ENCODE measurements at places on chromosomes 5 and 9.

GRCh38 chr5:155080721-155081120 is 67.2 kb downstream of the KIF4B start:
- no peak for DNase-seq

DNA sequence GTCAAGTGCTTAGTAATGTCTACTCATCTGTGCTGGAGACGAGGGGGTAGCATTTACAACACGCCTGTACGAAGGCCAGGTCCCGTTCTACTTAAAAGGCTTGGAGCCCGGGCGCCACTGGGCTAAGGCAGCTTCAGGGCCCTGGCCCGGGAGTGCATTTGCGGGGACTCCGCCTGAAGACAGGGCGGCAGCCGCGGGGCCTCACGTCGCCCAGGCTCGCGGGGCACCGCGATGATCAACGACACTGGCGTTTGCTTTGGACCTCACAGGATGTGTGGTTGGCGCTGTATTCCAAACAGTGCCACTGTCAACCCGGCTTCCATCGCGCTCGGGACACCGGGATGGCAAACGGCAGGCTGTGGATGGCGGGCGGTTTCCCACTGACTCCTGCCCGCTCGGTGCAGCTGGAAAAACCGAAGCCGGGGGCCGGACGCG is 1.1 kb upstream of the TENT4A start:
- DNase-seq: peak; percentile 74

- no peak for DNase-seq
Measured at GRCh38 chr5:143041461-143041860, 271.3 kb downstream of the ARHGAP26 start.

DNA sequence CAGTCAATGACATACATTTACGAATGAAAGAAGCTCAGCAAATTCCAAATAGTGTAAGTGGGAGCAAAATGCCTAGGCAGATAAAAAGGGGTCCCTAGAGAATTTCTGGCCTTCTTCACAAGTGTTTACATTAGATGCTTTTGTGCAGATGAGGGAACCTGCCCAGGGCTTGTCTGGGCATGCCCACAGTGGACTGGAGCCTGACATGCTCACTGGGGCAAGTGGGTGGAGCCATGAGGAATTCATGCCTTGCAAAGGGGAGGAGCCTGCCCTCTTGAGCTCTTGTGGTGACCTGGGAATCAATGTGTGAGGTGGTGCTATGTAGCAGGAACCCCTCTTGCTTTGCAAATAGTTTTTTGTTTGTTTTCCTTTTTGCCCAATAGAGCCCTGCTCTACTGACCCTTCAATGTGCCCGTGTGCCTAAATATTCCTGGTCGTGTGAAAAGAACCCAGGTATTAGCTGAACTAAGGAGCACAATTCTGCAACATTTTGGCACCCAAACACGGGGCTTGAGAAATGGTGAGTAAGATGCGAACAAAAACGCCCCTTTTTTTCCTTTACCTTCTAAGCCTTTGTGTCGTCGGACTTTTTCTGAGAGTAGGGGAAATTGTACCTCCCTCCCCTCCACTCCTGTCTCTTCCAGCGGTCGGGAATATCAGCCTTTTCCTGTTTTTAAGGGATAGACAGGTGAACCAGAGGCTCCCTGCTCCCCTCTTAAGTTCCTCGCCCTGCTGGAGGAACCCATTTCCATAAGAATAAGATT is 433.8 kb upstream of the CDH9 start:
- DNase-seq: no peak

DNA sequence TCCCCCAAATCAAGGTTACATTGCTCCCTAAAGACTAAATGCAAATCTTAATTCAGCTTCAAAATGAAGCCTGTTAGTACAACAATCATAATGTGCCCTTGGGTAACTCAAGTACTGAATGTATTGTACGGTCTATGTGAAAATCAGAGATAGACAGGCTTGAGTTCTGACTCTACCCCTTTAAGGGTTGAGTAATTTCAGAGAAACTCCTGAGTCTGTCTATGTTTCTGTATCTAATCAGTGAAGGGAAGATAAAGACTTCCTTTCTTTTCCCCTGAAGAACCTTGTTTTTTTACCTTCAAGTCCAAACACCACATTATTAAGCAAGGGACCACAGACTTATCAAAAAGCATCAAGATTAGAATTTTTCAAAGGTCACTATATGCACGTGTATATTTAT is 108.2 kb downstream of the MPDZ start:
- DNase-seq: no peak

GRCh38 chr5:14806456-14806855 is 65.1 kb downstream of the ANKH start:
- no peak for DNase-seq

DNA sequence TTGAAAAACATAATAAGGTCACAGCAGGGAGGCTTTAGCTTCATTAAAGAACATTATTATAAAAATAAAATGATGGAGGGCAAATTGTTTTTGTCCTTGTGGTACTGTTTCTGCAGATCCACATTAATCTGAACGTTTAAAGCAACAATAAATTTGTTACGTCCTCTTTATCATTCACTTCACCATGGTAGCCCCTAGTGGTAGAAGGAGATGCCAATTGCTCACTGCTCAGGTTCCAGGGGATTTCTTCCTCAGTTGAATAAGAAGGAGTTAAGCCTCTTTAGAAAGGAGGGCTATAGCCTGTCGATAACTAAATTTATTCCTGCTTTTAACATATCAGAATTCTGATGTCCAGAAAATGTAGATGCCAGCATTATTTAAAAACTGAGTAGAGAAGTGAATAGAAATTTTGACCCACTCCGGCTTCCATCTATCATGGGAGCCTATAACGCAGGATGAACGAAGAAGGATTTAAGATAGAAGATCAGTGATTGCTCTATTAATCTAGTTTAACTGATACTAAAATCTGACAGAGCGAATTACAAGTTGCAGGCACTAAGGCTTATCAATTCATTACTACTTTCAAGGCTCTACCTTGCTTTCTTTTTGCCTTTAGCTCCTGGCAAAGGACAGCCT is 692.3 kb downstream of the PTPRD start:
- no peak for DNase-seq

DNA sequence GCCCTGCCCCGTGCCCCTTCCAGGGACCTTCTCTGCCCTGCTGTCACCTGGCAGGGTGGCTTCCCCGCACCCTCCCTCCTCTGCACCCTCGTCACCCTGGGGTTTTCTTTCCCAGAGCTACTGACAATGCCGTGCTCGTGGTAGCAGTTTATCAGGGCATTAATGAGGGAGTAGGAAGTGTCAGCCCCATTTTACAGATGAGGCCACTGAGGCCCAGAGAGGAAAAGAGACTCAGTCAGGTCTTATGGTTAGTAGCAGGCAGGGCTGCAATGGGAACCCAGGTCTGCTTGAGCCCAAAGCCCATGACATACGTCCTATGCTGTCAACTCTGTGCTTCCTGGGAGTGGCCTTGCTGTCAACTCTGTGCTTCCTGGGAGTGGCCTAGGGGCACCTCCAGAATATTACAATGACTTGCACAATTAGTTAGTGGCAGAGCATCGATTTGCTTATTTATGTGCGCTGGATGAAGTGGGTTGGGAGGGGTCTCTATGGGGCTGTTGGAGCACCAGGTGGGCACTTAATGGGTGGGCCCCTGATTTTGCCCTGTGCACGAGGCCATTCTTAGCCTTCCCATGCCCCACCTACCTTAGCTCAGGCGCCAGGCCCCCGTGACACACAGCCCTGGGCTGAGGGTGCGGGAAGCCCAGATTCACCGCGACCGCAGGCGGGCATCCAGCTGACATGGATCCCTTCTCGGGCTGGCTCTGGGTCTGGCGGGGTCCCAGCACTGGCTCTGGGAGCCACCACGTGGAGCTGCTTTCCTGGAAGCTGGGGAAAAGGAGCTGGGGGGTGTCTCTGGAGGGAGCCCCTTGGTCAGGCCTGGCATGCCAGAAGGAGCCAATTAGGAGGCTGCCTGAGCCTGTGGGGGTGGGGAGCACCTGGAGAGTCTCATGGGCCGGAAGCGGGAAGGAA is 82.0 kb upstream of the ORM1 start:
- no peak for DNase-seq

DNA sequence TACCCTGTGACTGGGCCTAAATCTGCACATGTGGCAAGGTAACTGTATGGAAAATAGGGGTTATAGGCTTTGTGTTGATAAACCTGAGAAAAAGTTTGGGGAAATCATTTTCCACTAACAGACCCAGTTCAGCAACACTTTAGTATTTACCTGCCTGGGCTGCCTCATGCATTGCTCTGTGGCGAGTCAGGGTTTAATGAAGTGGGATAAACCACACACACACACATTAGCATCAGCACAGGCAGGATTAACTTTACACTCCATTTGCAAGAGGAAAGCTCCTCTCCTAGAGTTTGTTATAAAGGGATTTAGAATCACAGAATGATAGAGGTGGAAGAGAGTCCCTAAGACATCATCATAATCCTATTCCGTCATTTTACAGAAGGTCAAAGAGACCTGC is 20.0 kb upstream of the ZCCHC7 start:
- no peak for DNase-seq

- DNase-seq: peak; percentile 16
Measured at GRCh38 chr5:1195916-1196315, 5.5 kb upstream of the SLC6A19 start.

GRCh38 chr5:130024006-130024405 is 119.7 kb downstream of the CHSY3 start:
- no peak for DNase-seq

DNA sequence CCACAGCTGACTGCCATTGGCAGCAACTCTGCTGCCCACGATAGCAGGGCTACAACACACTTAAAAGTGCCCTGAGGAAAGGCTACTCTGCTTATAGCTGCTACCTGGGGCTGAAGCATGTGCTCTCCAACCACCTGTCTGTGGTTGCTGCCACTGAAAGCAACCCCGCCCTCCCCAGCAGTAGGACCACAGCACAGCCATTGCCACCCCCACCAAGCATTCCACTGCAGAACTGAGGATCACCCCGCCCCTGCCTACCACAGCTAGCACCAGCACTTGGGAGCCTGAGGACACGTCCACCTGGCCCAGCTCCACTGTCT is 85.8 kb downstream of the LPAR1 start:
- no peak for DNase-seq

GRCh38 chr5:57338068-57338867 is 144.3 kb downstream of the ACTBL2 start:
- no peak for DNase-seq

GRCh38 chr9:95446259-95446658 is 70.5 kb downstream of the PTCH1 start:
- DNase-seq: no peak

- DNase-seq: no peak
Measured at GRCh38 chr9:4980086-4980727, 4.9 kb upstream of the JAK2 start.

- no peak for DNase-seq
Measured at GRCh38 chr5:157168286-157168685, 2.2 kb upstream of the GARIN3 start.

- DNase-seq: no peak
Measured at GRCh38 chr5:51521583-51521982, 138.3 kb downstream of the ISL1 start.

DNA sequence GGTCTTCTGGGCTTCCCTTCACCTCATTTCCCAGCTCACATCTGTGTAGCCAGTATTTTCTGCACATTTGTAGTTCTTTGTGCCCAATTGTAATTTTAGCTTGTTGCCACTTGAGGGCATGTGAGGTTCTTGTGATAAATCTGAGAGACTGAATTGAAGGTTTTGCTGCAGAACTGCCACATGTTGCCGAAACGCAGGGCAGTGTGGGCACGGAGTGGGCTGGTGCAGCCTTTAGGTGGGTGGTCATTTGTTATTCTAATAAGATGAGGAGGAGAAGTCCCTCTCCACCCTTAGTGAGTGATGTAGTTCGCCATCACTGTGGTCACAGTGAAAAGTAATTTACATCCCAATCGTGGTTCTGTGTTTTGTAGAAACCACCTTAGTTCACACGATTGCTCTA is 21.2 kb downstream of the OTULIN start:
- no peak for DNase-seq

DNA sequence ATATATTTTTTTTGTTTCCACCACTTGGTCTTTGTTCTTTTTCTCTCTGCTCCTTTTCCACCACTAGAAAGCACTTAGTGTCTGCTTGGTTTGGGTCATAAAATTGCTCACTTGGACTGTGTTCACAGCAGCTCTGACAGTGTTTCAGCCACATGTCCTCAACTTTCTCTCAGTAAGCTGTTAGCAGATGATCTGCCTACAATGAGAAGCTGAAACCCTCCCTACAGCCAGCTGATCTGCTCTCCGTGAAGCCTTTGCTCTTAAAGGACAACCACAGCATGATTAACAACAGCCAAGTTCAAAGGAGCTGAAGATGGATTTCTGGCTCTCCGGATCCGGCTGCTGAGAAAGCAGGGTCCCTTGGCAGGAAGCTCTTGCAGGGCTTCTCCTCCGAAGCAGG is 31.6 kb downstream of the PRLR start:
- DNase-seq: no peak

DNA sequence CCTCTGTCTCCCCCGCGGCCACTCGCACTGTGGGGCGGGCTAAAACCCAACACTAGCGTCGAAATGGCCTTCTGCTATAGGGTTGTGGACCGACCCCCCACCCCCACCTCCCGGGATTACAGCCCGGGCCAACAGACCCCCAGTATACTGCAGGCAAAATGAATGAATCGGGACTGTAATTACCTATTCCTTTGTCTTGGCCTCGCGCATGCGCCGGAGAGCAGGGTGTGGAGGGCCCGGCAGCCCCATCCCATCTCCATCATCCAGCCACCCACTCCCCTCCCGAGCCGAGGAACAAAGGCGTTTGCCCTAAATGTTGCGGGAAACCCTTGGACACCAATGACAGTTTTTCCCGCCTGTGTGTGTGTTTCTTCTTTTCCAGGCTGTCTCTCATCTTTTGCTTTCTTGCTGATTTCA is 1.6 kb downstream of the BASP1 start:
- no peak for DNase-seq

DNA sequence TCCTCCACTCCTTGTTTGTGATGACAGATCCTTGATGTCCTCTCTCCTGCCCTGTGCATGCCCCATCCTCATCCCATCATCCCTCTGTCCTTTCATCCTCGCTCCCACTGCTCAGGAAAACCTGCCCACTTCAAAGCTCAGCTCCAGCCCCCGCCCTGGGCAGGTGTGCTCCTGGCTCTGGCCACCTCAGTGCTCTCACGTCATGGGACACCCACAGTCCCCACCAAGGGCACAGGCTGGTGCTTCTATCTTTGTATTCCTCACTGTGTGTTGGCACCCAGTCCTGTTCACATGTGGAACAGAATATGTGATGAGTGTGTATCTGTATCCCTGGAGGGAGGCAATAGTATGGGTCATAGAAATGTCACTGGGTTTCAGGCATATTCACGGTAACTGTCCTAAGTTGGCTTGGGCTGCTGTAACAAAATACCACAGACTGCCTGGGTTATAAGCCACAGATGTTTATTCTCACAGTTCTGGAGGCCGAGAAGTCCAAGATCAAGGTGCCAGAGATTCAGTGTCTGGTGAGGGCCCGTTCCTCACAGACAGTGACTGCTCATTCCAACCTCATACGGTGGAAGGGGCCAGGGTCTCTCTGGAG is 13.5 kb downstream of the GFPT2 start:
- no peak for DNase-seq

GRCh38 chr9:11318946-11319345 is 706.1 kb upstream of the PTPRD start:
- no peak for DNase-seq

GRCh38 chr5:149172261-149172660 is 31.0 kb downstream of the ABLIM3 start:
- no peak for DNase-seq

GRCh38 chr9:90900130-90900529 is 98.5 kb downstream of the SYK start:
- DNase-seq: no peak

Data from activated naive CD8-positive, alpha-beta T cell treated with anti-CD3 and anti-CD28 coated beads, Interleukin-2, amount 10 ng/mL, durations not matched to agents 7 days and 5 days (primary cell).